Muscle of leg (tissue), 16 donors: ENCODE measurements at places on chromosomes 2 and 18. TPM values are rescaled to one million over a fixed set of nuclear protein-coding genes. Genes with fewer than 3 reads are reported as not detected.
A peak's percentile ranks its signal among the peaks of the same experiment; 100 is the strongest.

GRCh38 chr2:33806041-33806440 is 206.9 kb upstream of the FAM98A start:
- no peak for DNase-seq
- H3K27me3 ChIP-seq, result no peaks in the 10 kb centered on the region
- H3K4me1 ChIP-seq, result no peaks in the 10 kb centered on the region
- no peak overlapping the region for H3K4me3 ChIP-seq
- no peaks in the 10 kb centered on the region for H3K36me3 ChIP-seq
- no peak overlapping the region for H3K27ac ChIP-seq

DNA sequence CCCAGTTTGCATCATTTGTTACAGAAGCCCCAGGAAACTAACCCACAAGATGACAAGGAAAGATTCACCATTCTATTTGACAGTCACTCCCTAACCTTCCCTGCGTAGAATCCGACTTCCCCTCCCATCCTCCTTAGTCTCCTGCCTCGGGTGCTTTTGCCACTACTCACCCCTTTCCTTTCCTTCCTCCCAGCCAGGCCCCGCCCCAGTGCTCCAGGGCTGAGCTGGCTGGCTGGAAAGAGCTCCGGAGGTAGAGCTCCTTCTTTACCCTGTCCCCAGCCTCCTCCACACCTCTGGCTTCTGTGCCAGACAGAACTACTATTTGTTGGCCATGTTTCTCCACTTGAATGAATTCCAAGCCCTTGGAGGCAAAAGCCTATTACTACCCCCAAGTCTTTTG is 317.6 kb upstream of the NCKAP5 start:
- peaks cover 8% of the 10 kb centered on the region for H3K27me3 ChIP-seq
- H3K4me1 ChIP-seq, result peaks cover 12% of the 10 kb centered on the region
- no peaks in the 10 kb centered on the region for H3K36me3 ChIP-seq
- H3K4me3 ChIP-seq, result no peak overlapping the region
- no peak for DNase-seq

- no peak for DNase-seq
- H3K27me3 ChIP-seq, result peaks cover 12% of the 10 kb centered on the region
- no peak overlapping the region for H3K27ac ChIP-seq
- peaks cover 22% of the 10 kb centered on the region for H3K4me1 ChIP-seq
Observed at GRCh38 chr2:102138331-102138730, 4.2 kb upstream of the IL1R1 start.

DNA sequence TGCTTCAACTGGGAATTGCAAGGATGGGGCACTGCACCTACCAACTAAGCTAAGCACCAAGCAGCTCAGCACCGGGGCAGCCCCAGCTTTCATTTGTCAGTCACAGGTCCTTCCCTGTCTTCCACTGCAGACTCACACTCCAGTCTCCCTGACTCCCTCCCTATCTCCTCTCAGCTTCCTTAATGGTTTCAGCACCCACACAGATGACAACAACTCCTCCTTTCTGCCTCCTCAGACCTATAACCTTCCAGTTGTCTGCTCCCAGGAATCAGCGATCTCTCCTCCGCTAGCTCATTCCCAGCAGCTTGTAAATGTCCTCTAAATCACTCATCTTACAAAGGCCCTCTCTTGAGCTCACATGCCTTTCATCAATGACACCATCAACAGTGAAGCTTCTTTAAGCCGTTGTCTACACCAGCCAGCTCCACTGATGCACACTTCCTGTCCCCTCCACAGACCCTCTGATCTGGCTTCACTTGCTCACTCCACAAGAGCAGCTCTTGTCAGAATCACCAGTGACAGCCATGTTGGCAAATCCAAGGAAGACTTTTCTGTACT is 32.1 kb downstream of the CLASP1 start:
- no peaks in the 10 kb centered on the region for H3K27me3 ChIP-seq
- peaks cover 4% of the 10 kb centered on the region for H3K36me3 ChIP-seq
- H3K4me3 ChIP-seq, result no peak overlapping the region
- DNase-seq, result no peak
- H3K4me1 ChIP-seq, result no peaks in the 10 kb centered on the region

DNA sequence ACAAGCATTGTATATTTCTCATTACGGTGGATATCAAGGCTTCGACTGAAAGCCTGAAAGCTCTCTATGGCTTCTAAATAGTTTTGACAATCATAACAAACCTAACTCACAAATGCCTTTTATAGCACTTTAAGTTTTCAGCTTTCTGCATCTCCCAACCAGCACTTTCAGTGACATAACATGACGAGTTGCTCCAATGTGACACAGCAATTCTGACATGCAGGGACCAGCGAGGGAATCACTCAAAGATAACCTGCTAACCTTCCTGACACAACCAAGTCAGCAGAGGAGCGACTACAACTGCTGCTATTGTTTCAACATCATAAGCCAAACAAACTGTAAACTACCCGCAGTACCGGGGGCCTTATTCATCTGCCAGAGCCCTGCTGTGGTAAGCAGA is 95.7 kb upstream of the CDH20 start:
- H3K36me3 ChIP-seq, result no peaks in the 10 kb centered on the region
- H3K27me3 ChIP-seq, result no peaks in the 10 kb centered on the region
- H3K4me1 ChIP-seq, result no peaks in the 10 kb centered on the region
- H3K4me3 ChIP-seq, result no peak overlapping the region
- no peak for DNase-seq

DNA sequence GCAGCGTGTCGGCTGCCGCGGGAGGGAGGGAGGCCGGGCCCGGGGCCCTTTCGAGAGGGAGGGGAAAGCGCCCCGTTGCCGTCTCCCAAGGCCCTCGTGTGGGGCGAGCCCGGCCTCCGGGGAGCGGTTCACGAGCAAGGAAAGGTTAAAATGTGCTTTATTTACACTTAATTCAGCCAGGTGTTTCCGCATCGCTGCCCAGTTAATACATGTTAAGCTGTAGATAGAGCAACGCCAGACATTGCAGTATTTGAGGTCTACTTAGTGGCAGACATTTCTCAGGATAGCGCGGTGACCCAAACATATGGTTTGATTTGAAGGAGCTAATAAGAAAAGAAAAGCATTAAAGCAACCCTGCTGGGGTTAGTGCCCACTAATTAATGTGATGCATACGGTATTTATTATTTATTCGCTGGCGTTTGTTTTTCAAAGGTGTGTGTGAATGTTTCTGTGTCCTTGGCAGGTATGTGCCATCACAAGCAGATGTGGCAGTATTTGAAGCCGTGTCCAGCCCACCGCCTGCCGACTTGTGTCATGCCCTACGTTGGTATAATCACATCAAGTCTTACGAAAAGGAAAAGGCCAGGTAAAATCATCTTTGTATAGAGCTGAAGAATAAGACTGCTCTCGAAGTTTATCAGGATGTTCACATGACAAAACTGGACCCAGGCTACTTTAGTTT is 571 bp downstream of the EEF1B2 start:
- DNase-seq, result peak; percentile 59
- peak overlapping the region; percentile 94 for H3K27ac ChIP-seq
- H3K27me3 ChIP-seq, result no peaks in the 10 kb centered on the region
- H3K4me1 ChIP-seq, result peaks cover 10% of the 10 kb centered on the region

- H3K4me3 ChIP-seq, result no peak overlapping the region
- H3K27ac ChIP-seq, result no peak overlapping the region
- H3K36me3 ChIP-seq, result no peaks in the 10 kb centered on the region
- no peaks in the 10 kb centered on the region for H3K4me1 ChIP-seq
- no peak for DNase-seq
- H3K27me3 ChIP-seq, result no peaks in the 10 kb centered on the region
Observed at GRCh38 chr2:60976875-60977561, 40.5 kb upstream of the PEX13 start.

GRCh38 chr2:30235859-30236535 is 4.7 kb downstream of the LBH start:
- H3K27me3 ChIP-seq, result peaks cover 4% of the 10 kb centered on the region
- no peak overlapping the region for H3K4me3 ChIP-seq

DNA sequence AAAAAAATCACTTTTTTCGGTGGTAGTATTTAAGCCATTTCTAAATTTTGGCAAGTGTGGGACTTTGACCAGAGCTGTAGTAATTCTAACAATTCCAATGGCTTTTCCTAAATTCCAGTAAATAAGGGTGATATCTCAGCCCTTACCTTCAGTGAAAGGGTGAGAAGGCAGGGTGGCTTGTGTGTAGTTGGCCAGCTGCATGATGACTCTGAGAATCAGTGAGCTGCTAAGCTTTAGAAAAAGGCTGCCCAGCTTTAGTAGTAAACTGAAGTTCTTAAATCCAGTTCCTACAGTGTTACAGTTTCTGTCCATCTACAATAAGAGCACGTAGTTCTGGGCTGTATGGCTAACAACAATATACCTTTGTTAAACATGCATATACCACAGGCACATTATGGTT is 42.0 kb downstream of the OXER1 start:
- no peak for DNase-seq
- no peaks in the 10 kb centered on the region for H3K27me3 ChIP-seq
- no peak overlapping the region for H3K27ac ChIP-seq
- peaks cover 4% of the 10 kb centered on the region for H3K36me3 ChIP-seq
- H3K4me1 ChIP-seq, result peaks cover 3% of the 10 kb centered on the region

- H3K27me3 ChIP-seq, result peaks cover 7% of the 10 kb centered on the region
- H3K4me1 ChIP-seq, result peaks cover 32% of the 10 kb centered on the region
- no peaks in the 10 kb centered on the region for H3K36me3 ChIP-seq
- DNase-seq, result no peak
Observed at GRCh38 chr18:13612196-13612997, 114.0 kb downstream of the FAM210A start.

- peaks cover 33% of the 10 kb centered on the region for H3K4me1 ChIP-seq
- no peak overlapping the region for H3K27ac ChIP-seq
- no peaks in the 10 kb centered on the region for H3K27me3 ChIP-seq
- no peak overlapping the region for H3K4me3 ChIP-seq
Observed at GRCh38 chr2:3870222-3870621, 166.8 kb downstream of the DCDC2C start.

DNA sequence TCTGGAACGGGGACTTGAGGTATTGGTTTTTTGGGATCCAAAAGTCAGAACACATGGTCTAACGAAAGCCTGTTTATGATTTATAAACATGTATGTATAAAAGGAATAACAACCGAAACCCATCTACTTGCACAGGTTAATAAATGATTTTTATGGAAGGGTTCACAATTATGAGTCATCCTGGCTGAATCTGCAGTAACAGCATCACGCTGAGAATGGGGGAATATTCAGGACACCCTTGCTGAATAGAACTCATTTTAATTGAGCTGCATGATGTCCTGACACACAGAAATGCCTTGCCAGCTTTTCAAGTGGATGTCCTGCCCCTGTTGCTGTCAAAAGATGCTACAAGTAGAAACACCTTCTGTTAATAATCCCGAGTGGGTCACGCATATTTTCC is 54.7 kb upstream of the TGFA start:
- DNase-seq, result no peak
- H3K27me3 ChIP-seq, result peaks cover 3% of the 10 kb centered on the region
- no peak overlapping the region for H3K27ac ChIP-seq

- H3K36me3 ChIP-seq, result no peaks in the 10 kb centered on the region
- no peak overlapping the region for H3K4me3 ChIP-seq
- no peak overlapping the region for H3K27ac ChIP-seq
- H3K27me3 ChIP-seq, result peaks cover 3% of the 10 kb centered on the region
- DNase-seq, result no peak
Observed at GRCh38 chr2:16746329-16746728, 80.7 kb upstream of the CYRIA start.

- no peaks in the 10 kb centered on the region for H3K27me3 ChIP-seq
- no peak for DNase-seq
- peaks cover 4% of the 10 kb centered on the region for H3K4me1 ChIP-seq
Observed at GRCh38 chr2:200121931-200122330, 166.5 kb downstream of the MAIP1 start.

DNA sequence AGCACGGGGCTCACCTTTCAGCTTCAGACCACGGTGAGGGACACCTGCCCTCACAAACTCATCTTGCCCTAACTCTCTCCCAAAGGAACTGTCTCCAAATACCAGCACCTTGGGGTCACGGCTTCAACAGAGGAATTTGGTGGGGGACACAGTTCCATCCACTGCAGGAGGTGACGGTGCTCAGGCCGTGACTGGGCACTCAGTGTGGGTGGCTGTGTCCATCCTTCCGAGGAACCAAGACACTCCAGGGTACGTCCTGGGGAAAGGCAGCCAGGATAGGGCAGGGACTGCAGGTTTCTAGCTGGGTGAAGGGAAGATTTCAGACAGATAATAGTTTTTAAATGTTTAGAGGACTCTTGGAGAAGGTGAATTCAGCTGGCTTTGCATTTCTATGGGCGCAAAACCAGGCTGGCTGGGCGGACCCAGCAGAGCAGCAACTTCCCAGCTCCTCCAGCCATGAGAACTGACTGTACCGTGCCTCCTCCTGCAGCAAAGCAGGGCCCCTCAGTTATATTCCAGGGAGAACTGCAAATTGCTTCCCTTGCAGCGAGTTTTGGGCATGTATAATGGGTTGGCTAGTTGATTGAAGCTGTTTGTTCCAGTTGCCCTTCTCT is 23.9 kb upstream of the ALLC start:
- H3K4me1 ChIP-seq, result peaks cover 6% of the 10 kb centered on the region
- no peaks in the 10 kb centered on the region for H3K27me3 ChIP-seq
- H3K4me3 ChIP-seq, result no peak overlapping the region
- no peak for DNase-seq
- no peaks in the 10 kb centered on the region for H3K36me3 ChIP-seq
- H3K27ac ChIP-seq, result no peak overlapping the region

- H3K4me1 ChIP-seq, result no peaks in the 10 kb centered on the region
- H3K27me3 ChIP-seq, result peaks cover 4% of the 10 kb centered on the region
- no peak overlapping the region for H3K27ac ChIP-seq
- no peaks in the 10 kb centered on the region for H3K36me3 ChIP-seq
- H3K4me3 ChIP-seq, result no peak overlapping the region
- DNase-seq, result no peak
Observed at GRCh38 chr2:68387408-68388350, 22.6 kb downstream of the PLEK start.

DNA sequence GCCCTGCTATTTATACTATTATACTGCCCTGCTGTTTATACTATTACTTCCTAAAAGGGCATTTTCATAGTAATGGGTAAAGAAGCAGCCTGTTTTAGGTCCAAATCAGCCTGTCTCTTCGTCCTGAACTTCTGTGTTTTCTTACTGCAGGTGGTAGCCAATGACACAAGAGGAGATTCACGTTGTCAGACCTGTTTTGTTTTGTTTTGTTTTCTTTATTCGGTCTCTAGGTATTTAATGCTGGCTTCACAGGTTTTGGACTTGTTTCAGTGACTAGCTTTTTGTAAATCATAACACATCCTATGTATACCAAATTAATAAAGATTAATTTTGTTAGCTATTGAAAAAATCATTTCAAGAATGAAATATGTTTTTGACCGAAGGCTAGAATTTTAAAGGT is 116.4 kb downstream of the MAP3K20 start:
- H3K4me1 ChIP-seq, result no peaks in the 10 kb centered on the region
- H3K36me3 ChIP-seq, result peaks cover 13% of the 10 kb centered on the region
- H3K27ac ChIP-seq, result no peak overlapping the region

GRCh38 chr2:17736989-17737388 is 16.6 kb downstream of the SMC6 start:
- no peak for DNase-seq
- no peak overlapping the region for H3K4me3 ChIP-seq
- no peak overlapping the region for H3K27ac ChIP-seq
- no peaks in the 10 kb centered on the region for H3K27me3 ChIP-seq

GRCh38 chr18:76266236-76266991 is 228.6 kb downstream of the ZNF516 start:
- H3K4me1 ChIP-seq, result peaks cover 40% of the 10 kb centered on the region
- DNase-seq, result no peak
- no peak overlapping the region for H3K4me3 ChIP-seq
- H3K36me3 ChIP-seq, result no peaks in the 10 kb centered on the region

ASXL3 gene
- total RNA-seq, result 8.2 TPM

- H3K27me3 ChIP-seq, result no peaks in the 10 kb centered on the region
- H3K27ac ChIP-seq, result no peak overlapping the region
- DNase-seq, result no peak
- H3K4me1 ChIP-seq, result peaks cover 3% of the 10 kb centered on the region
- H3K4me3 ChIP-seq, result no peak overlapping the region
Observed at GRCh38 chr18:6537475-6537874, 122.8 kb upstream of the L3MBTL4 start.

- no peaks in the 10 kb centered on the region for H3K36me3 ChIP-seq
- no peak overlapping the region for H3K27ac ChIP-seq
- H3K4me3 ChIP-seq, result no peak overlapping the region
- no peaks in the 10 kb centered on the region for H3K4me1 ChIP-seq
- no peaks in the 10 kb centered on the region for H3K27me3 ChIP-seq
Observed at GRCh38 chr18:61448316-61448715, 115.1 kb downstream of the CDH20 start.
